ENCODE measurements at places on chromosomes 11 and 22.

GRCh38 chr11:126265811-126266210 is 2.9 kb downstream of the SRPRA start:
- no peak for DNase-seq

DNA sequence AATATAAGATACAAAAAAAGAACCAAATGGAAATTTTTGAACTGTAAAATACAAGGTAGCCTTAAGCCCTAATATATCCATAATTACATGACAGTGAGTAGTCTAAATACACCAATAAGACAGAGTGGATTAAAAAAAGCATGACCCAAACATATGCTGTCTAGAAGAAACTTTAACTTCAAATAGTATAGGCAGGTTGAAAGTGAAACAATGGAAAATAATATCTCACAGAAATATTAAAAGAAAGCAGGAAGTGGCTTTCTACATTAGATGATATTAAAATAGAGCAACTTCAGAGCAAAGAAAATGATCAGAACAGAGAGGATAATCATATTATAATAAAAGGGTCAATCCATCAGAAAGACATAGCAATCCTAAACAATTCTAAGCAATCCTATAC is 21.8 kb downstream of the DCUN1D5 start:
- no peak for DNase-seq

DNA sequence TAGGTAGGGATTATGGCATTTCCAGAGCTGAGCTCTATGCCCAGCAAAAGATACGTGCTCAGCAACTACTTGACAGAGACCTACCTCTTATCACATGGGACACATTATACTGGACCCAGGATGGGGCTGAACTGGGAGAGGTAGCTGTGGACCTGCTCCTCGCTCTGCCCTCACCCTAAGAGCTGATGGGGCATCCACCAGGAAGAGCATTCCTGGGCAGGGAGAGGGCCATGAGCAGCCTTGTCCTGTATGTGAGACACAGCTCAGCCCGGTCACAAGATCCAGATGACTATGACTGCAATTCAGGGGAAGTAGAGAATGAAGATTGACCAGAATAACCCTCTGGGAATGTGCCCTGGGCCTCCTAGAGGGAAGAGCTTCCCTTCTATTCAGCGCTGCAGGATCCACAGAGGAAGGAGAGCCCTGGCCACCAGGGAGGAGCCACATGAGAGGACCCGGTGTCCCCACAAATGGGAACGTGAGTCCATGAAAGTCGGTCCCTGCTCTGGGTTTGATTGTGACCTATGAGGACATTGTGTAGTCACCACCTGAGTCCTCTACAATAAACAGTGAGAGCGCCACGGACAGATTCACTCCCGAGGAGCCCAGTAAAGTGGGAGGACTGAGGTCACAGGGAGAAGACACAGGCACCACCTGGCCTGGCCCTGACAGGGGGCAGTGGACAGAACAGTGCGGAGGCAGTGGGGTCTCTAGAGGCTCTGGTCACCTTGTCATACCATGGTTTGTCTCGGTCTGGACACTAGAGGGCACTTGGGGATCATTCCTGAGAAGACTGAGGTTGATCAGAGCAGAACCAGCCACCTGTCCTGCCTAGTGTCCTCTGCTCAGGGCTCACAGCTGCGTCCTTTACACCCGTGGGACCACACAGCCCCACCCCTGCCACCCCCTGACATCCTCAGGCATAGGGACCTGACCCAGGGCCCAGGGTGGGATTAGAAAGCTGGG is 99.5 kb downstream of the ZNF280B start:
- DNase-seq, result no peak

- no peak for DNase-seq
Observed at GRCh38 chr11:130166457-130166784, 6.8 kb downstream of the ST14 start.

GRCh38 chr11:87398931-87399330 is 361.2 kb downstream of the TMEM135 start:
- DNase-seq, result no peak

All from thymus (tissue), 14 donors.